ENCODE measurements at places on chromosomes 13 and 19. TPM values are rescaled to one million over a fixed set of nuclear protein-coding genes. Genes with fewer than 3 reads are reported as not detected.

MEIOSIN gene
- total RNA-seq, result not detected

GRCh38 chr13:100131863-100132574, 43.1 kb downstream of the PCCA start:
- DNase-seq, result no peak

GRCh38 chr13:51970349-51970748, 40.9 kb downstream of the ATP7B start:
- no peak for DNase-seq

- DNase-seq, result no peak
Measured at GRCh38 chr19:12752056-12752781, 628 bp downstream of the BEST2 start.

DNA sequence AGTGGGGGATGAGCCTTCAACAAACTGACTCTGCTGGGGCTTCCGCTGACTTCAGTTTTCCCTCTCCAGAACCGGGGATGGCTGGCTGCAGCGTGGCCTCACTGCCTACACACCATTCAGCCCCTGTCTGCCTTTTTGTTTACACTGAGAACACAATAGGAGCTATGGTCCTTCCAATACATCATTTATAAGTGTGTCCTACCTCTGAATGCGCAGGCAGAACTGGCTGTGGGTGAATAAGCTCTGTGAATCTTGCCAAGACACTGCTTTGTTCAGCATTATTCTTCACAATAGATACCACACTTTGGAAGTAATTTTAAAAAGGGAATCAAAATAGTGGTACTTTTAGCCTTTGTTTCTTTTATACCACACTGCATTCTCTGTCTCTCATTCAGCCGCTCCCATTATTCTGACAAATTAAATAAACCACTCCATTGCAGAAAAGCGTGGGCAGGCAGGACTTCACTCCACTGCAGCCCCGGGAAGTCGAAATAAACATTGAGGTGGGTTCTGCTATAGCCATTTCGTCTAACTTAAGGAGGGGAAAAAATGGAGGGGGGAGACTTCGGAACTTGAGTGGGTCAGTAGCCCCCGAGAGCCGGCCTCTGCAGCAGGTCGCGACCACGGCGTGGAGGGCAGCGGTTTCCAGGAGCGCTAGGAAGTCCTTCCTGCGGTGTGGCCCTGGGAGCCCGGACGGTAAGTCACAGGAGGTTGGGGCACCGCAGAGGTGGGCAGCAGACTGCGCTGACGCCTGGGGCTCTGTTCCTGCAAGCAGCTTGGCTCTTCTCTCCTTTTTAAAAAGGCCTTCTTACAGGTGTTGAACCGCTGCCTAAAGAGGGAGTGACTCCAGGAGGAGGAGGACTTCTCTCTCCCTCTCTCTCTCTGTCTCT, 94.8 kb upstream of the SOX1 start:
- no peak for DNase-seq

GRCh38 chr19:38744298-38744681, at the start of gene CAPN12:
TSS of gene CAPN12 (minus strand) at chr19:38744474. CDS start at chr19:38744165, 309 bp downstream.
- no peak for DNase-seq

Data from mesothelial cell of epicardium (in vitro differentiated cells).